ENCODE measurements at places on chromosomes 11 and 22.

- DNase-seq = no peak
These were observed 2.0 kb downstream of the MAP3K11 start for GRCh38 chr11:65611758-65612603.

DNA sequence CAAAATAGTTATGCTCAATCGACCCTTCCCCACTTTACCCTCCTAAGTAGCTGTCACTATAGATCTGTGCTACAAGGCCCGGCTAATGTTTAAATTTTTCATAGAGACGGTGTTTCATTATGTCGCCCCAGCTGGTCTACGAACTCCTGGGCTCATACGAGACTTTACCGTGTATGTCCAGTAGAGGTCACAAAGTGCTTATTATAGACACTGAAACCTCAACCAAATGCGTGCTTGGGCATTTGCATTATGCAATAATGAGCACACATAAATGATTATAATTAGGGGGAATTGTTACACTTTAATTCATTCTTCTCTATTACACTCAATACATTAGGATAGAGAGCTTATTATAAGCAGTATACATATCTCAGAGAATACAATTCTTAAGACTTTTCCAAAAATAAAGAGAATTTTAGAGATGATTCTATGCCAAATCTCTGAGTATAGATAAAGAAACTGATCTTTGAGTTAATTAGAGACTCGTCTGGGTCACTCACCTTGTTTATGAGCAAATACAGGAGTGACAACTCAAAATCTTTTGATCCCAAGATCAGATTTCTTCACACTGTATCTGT lies 12.5 kb upstream of the MRPL16 start:
- DNase-seq = peak; percentile 57

- no peak for DNase-seq
These were observed 347.2 kb upstream of the B3GAT1 start for GRCh38 chr11:134759274-134759673.

- no peak for DNase-seq
These were observed 111.0 kb downstream of the RBFOX2 start for GRCh38 chr22:35917651-35918050.

Data from CD4-positive, alpha-beta T cell treated with Interleukin-10 for 1 hour (primary cell).